Stimulated activated CD4-positive, alpha-beta T cell treated with anti-CD3 and anti-CD28 coated beads, Interleukin-2, amount 100 ng/mL, for 24 hours (primary cell): ENCODE measurements at places on chromosomes 2 and 18.

DNA sequence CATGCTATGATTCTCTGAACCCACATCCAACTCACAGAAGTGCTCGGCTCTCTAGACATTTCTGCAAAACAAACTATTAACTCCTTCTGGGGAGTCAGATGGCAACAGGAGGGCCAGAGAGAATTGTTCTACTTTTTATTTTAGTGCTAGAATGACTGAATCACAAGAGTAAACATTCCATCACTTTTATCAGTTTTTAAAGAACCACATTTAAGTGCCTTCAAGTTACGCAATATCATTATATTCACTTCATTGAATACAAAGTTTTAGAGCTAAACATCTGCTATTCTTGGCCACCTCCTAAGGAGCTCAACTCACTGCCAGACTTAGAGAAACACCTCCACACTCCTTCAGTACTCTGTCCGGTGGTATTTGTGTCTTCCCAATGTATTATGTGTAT lies 22.4 kb downstream of the B4GALT6 start:
- DNase-seq: no peak

- DNase-seq: no peak
Observed at GRCh38 chr2:17311771-17312511, 206.3 kb downstream of the RAD51AP2 start.

- no peak for DNase-seq
Observed at GRCh38 chr18:10264260-10264659, 190.2 kb upstream of the APCDD1 start.

GRCh38 chr2:7685342-7686015 lies 768.3 kb downstream of the RNF144A start:
- no peak for DNase-seq

DNA sequence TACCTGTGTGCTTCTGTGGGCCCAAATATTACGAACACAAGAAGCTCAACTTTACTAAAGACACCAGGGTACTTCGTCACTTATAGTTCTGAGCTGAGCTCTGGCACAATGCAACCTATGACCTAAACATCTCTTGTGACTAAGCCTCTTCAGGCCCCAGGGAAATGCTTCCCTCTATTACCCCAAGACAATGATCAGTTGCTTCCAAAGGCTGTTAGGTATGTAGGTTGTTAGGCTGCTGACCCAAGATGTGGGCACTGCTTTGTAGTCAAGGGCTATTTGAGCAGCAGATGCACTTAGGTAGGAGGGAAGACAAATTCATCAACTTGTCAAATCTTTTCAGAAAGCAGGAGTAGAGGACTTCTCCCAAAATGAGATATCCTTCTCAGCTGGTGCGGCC lies 640.1 kb downstream of the EPHA4 start:
- DNase-seq: no peak

DNA sequence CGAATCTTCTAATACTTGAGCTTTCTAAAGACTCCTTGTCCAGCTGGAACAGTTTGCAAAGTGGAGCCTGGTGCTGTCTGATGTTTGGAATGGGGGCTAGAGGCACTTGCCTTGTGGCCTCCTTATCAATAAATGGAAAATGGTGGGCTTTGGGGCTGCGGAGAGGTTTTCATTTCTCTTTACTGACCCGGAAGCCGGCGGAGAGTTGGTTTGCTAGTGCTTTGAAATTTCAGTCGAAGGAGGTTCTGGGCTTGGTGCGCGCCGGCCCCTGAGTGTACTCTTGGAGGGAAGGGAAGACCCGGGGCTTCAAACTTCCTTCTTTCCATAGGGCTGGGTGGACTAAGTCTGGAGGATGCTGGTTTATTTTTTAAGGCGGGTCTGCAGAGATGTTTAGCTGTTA lies 714 bp downstream of the RPIA start:
- peak; percentile 48 for DNase-seq

DNA sequence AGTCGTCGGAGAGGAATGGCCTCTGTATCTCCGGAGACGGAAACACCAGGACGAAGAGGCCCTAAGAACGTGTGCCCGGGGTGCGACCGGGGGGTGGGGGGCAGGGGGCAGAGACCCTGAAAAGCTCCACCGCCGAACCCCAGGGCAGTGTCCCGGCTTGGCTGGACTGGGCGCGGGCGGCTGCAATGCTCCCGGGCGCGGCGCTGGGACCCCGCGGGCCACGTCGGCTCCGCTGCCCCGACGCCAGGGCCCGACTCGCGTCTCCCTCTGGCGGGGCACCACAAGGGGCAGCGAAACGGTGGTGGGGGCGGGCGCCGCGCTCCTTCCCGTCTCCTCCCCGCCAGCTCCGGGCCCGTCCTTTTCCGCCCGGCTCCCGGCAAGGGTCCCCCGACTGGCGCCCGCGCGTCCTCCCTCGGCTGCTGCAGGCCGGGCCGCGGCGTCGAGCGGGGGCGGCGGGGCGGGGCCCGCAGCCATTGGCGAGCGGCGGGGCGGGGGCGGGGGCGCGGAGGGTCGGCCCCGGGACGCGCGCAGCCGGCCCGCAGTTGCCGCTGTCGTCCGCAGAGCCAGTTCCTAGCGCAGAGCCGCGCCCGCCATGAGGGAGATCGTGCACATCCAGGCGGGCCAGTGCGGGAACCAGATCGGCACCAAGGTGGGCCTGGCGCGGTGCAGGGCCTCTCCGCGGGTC lies at the start of gene TUBB6:
TUBB6 (plus strand) TSS at position 541 of the 685 bp plus-strand sequence; CDS start at position 593, 52 bp downstream.
- DNase-seq: peak; percentile 53

GRCh38 chr2:12536976-12537375 lies 179.8 kb upstream of the TRIB2 start:
- no peak for DNase-seq

GRCh38 chr2:102342888-102343287 lies 12.7 kb upstream of the IL18R1 start:
- DNase-seq: no peak

- no peak for DNase-seq
Observed at GRCh38 chr2:30365201-30365600, 81.8 kb upstream of the LCLAT1 start.

DNA sequence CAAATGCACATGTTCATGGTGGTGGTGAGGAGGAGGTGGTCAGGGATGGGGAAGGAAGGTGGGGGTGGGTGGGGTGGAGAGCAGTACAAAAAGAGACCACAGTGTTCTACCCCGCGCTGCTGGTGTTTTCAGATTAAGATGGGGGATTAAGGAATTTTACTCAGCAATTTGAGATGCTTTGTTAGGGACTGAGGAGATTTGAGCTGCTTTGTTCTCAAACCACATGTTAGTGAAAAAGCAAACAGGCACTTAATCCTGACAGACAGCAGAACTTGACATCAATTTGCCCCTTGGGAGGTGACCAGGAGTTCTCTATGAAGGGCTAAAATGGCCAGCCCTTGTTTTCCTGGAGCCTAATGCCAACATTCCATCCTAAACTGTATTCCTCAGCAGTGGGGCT lies 244.5 kb downstream of the MEIS1 start:
- no peak for DNase-seq

GRCh38 chr18:78422336-78422735 lies 557.3 kb upstream of the SALL3 start:
- DNase-seq: no peak

DNA sequence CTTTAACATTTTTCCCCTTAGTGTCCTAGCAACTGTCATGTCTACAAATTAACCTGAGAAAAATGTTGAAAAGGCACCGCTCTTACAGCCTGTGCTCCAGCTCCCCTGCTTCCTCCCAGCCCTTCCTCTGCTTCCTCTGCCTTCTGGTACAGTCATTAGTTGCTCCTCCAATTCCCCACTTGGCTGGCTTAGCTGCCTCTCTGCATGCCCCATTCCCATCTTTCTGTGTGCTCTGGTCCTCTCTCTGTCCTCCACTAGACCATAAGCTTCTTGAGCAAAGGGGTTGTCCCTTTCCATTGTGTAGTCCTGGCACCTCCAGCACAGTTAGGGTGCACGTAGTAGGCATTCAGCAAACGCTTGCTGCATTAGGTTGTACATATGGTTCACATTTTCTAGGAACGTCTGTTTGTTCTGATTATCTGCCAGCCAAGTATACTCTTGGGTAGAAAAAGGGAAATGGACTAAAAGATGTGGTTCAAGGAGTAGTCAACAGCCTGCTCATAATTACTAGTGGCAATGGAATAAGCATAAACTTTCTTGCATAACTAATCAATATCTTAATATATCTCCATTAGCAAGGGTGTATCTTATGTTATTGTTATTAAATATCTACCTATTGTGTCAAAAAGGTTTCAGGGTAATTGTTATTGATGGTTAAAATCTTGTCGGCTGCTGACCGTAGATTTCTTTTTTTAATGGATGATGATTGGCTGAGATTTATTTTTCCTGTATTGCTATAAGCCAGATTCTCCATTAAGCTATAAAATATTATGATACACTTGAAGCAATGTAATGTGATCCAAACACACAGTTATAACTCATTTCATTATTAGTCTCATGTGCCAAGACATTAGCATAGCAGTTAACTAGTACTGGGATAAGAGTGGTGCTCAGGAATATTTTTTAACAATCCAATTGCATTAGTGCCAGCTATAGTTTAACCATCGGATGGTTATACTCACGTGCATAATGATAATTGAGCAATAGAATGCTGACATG lies 340.1 kb downstream of the SLC4A3 start:
- DNase-seq: no peak

GRCh38 chr18:58754544-58755068 lies 83.3 kb downstream of the MALT1 start:
- DNase-seq: no peak

- no peak for DNase-seq
Observed at GRCh38 chr2:1825046-1825445, 80.7 kb upstream of the PXDN start.

- no peak for DNase-seq
Observed at GRCh38 chr2:240876475-240877251, 8.0 kb downstream of the AGXT start.

DNA sequence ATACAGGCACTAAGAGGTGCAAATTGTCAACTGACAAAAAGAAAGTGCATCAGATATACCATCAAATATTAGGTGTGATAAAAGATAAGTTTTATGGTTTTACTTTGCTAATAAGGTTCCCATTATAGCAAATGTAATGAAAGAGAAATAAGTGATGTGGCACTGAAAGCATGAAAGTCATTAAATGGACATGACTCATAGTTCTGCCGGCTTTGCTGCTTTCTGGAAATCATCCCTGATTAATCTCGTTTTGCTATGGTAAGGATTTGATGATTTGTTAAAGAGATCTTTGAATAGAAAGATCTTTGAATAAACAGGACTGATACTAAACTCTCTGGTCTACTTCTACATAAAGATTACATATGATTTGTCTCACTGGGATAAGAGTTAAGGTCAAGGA lies 72.7 kb downstream of the CLIP4 start:
- no peak for DNase-seq

- DNase-seq: no peak
Observed at GRCh38 chr2:156602552-156602933, 166.4 kb downstream of the GPD2 start.

GRCh38 chr2:81250270-81250669 lies 945.7 kb upstream of the LRRTM1 start:
- no peak for DNase-seq

GRCh38 chr2:100054426-100054825 lies 88.0 kb downstream of the AFF3 start:
- DNase-seq: no peak
